ENCODE measurements at places on chromosomes 4 and X. TPM values are rescaled to one million over a fixed set of nuclear protein-coding genes. Genes with fewer than 3 reads are reported as not detected.

DNA sequence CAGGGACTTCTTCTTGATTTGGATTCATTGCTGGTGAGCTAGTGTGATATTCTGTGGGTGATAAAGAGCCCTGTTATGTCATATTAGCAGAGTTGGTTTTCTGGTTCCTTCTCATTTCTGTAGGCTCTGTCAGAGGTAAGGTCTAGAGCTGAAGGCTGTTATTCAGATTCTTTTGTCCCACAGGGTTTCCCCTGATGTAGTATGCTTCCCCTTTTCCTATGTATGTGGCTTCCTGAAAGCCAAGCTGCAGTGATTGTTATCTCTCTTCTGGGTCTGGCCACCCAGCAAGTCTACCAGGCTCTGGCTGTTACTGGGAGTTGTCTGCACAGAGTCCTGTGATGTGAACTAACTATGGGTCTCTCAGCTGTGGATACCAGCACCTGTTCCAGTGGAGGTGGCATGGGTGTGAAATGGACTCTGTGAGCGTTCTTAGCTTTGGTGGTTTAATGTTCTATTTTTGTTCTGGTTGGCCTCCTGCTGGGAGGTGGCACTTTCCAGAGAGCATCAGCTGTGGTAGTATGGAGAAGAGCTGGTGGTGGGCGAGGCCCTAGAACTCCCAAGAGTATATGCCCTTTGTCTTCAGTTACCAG, 373.7 kb downstream of the AR start:
- no peak for DNase-seq

TACC3 gene
- total RNA-seq: 6.3 TPM

DNA sequence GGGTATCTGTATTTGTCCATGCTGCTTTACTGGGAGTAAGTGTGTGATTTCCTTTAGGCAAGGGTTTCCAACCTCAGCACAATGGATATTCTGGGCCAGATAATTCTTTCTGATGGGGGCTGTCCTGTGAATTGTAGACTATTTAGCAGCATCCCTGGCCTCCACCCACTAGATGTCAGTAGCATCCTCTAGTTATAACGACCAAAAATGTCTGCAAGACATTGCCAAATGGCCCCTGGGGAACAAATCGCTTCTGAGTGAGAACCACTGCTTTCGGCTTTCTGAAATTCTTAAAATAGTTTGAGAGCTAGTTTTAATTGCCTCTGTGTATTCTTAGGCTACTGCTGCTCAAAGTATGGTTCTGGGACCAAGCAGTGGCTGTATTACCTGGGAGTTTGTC, 81.2 kb upstream of the GPM6B start:
- peak; percentile 32 for DNase-seq

DNA sequence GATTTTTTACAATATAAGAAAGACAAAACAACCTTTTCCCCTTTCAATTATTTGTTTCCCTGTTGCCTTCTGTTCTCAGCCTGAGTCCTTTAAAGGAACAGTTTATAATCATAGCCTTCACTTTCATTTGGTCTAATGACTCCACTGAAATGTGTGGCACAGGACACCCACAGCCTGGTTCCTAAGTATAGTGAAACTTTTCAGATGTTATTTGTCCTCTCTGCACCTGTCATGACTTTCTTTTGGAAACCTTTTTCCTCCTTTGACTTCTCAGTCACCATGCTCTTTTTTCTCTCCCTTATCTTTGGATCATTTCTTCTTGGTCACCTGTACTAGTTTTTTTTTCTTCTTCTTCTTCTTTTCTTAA, 237.8 kb upstream of the ANXA3 start:
- DNase-seq: no peak

DNA sequence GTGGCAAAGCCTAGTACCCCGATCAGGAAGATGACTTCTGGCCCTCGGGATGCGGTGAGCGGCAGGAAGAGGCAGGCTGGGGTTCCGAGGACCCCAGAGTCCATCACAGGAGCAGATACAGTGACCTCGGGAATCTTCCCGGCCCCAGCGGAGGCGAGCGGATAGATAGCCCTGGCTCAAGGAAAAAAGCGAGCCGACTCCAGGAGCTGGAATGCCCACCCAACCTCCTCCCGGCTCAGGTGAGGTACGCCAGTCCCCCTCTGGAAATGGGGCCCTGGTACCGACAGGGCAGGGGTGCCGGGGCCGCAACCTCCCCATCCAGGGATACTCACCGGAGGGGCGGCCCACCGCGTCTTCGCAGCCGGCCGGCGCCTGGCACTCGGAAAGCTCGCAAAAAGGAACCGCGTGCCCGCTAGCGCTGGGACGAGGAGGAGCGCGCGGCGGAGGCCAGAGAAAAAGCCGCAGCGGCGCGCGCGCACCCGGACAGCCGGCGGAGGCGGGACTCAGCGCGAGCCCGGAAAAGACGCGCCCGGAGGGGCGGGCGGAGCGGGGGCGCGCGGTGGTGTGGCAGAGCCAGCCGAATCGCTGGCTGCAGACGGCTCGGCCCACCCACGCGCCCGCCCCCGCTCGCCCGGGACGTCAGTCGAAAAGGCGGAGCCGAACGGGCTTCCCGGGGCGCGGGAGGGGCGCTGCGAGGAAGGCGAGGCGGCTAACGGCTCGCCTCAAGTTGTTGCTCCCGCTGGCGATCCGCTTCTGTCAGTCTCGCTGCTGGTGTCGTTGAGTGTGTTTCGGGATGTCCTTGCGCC, at the start of gene ACSL4:
TSS of gene ACSL4 (minus strand) at position 451 of the 806 bp plus-strand sequence. CDS start 49,894 bp downstream, outside the sequence.
- peak; percentile 91 for DNase-seq

SHROOM3 gene
- total RNA-seq: 10.0 TPM

CT83 gene
- not detected for total RNA-seq

GRCh38 chr4:6169239-6169638, 31.1 kb downstream of the JAKMIP1 start:
- DNase-seq: no peak

- DNase-seq: no peak
Observed at GRCh38 chrX:37993837-37994619, 12.3 kb upstream of the SYTL5 start.

ZCCHC13 gene
- total RNA-seq: not detected

CRLF2 gene
- 0.12 TPM for total RNA-seq

SLC6A8 gene
- 134 TPM for total RNA-seq

- no peak for DNase-seq
Observed at GRCh38 chrX:12709047-12709446, 82.2 kb upstream of the PRPS2 start.

DNA sequence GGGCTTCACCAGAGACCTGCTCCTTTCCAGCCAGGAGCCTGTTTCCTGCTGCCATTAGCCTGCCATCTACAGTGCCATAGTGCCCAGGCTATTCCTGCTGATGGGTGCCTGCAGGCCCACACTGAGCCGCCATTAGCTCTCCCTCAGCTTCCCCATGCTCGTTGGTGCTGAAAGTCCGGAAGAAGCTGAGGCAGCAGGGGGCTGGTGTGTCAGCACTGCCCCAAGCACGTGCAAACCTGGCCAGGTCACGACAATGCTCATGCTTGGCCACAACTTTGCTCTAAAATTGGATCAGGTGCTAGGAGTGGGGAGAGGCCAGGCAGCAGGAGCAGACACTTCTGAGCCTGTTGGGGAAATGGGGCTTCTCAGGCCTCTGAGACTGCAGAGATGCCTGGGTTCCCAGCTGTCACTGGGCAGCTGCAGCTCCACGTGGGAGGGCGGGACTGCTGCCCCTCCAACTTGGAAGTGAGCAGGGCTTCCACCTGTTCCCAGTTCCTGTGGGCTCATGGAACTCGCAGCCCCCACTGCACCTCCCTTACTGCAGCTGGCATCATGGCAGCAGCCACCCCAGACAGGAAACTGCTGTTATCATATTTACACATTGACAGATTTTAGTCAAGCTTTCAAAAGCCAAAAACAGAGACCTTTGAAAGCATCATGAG, 913.9 kb downstream of the FSTL5 start:
- no peak for DNase-seq

DNA sequence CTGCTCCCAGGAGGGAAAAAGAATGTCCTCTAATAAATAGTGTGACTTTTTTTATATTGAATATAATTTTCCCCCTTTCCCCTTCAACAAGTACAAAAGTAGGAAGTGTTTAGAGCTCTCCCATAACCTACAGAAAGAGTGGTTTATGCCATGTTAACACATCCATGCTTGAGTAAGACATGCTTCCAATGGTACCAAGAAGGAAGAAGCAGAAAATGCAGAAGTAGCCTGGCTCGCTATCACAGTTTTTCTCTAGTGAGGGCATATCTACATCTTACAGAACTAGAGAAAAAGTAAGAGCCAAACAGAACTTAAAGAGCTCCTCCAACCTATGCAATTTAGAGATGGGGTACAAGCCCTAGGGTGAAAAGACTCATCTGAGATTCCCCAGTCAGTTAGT, 82.5 kb downstream of the ARHGEF9 start:
- DNase-seq: no peak

GPR143 gene
- not detected for total RNA-seq

GRCh38 chrX:33218819-33219218, 7.5 kb upstream of the DMD start:
- DNase-seq: no peak

ZNF718 gene
- 4.0 TPM for total RNA-seq

DNA sequence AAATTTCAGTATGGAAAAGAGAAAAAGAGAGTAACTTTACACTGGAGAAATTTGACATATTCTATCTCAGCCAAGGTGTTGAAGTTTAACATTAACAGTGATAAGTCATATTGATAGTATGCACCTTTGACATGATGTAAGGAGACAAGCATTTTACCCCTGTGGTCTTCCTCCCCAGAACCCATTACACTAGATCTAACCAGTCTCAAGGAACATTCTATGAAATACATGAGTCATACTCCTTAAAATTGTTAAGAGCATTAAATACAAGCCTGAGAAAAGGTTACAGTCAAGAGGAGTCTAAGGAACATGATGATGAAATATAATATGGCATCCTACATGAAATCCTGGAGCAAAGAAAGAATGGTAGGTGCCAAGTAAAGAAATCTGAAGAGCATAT, 1151.3 kb upstream of the IGFBP7 start:
- no peak for DNase-seq

DNA sequence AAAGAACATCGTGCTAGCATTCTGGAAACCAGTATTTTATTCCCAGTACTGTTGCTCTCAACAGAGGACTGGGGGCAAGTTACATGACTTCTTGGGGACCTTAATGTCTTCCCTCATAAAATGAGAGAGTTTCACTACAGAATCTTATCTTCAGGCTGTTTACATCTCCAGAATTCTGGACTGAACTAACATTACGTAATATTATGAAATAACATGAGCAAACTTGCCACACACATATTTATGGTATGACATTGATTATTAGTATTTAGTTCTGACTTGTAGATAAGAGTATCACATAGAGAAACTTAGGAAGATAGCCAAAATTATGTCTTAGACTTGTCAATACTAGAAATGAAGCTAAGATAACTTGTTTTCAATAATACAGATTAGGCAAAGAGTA, 68.0 kb downstream of the NFKB1 start:
- no peak for DNase-seq

DNA sequence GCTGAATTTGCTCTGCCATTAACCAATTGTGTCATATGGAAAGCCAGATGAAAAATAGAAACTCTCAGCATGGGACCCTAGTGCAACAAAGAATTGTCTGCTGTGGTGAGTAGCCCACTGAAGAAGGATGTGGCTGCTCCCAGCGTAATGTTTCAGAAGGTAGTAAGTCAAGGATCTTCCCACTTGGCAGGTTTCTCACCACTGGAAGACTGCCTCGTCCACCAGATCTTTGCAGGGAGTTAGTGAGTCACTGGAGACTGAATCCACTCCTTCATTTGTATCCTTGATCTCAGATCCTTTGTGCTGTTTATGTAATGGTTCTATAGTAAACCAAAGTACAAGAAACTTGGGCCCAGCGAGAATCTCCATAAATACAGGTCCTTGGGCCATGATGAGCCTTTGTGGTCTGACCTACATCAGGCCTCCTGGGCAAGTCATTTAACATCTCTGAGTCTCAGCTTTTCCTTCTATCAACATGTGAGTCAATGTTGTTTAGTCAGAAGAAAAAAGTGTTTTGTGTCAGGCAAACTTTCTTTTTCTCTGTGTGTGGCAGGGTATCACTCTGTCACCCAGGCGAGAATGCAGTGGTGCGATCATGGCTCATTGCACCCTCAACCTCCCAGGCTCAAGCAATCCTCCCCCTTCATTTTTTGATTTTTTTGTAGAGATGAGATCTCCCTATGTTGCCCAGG, 78.0 kb upstream of the CCDC160 start:
- no peak for DNase-seq

DNA sequence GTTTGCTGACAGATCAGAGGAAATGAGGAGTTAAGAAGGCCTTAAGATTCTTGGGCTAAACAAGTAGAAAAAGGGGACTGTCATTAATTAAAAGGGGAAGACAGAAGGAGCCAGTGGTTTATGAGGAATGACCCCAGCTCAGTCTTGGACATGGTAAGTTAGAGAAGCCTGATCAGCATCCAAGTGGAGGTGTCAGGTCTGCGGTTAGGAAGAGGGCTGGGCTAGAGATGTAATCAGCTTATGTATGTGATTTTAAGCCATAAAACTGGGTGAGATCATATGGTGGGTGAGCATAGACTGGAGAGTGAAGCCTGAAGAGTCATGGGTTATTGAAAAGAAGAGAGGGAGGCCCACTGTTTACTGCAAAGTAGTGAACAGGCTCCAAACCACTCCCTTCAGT, 246.1 kb downstream of the NR3C2 start:
- no peak for DNase-seq

IL1RAPL1 gene
- total RNA-seq: 1.6 TPM

GRCh38 chr4:151314010-151314355, 11.4 kb downstream of the SH3D19 start:
- no peak for DNase-seq

RUFY3 gene
- 23.5 TPM for total RNA-seq

DNA sequence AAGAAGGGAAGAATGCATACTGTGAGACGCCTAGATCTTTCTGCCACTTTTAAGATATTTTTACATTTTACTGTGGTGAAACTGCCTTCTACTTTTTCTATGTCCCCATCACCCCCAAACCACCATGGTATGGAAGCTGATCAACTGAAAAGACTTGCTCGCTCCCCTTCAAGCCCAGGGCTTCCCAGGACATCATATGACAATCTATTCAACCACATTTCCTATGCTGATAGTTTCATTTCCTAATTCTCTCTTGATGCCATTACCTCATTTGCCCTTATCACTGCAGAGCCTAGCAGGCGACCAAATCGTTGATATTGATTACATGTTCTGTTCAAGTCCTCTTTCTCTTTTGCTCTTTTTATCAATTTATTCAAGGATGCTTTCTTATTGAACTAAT, 40.1 kb upstream of the KLHL34 start:
- DNase-seq: no peak

GRCh38 chrX:40912576-40912975, 172.7 kb upstream of the USP9X start:
- DNase-seq: no peak

GRCh38 chr4:76279462-76279861, 27.1 kb upstream of the STBD1 start:
- DNase-seq: no peak

- no peak for DNase-seq
Observed at GRCh38 chrX:8044947-8045346, 117.7 kb upstream of the PNPLA4 start.

DNA sequence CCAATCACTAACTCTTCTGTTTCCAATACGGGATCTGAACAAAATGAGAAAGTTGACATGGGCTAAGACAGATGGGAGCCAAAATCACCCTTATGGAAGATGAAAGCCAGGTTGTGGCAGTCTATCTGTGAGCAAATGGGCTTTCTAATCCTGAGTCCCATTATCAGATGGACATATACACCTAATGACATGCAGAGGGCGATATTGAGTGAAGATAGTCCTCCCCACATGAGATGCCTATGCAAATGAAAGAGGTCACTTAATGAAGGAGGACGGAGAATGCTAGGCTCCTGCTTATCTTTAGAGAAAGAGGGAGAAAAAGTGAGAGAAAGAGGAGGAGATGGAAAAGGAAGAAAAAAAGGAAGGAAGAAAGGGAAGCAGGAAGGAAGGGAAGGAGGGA, 547.5 kb downstream of the NLGN4X start:
- DNase-seq: no peak

- DNase-seq: no peak
Observed at GRCh38 chrX:46707274-46707965, 51.5 kb downstream of the SLC9A7 start.

CT55 gene
- total RNA-seq: not detected

HDAC8 gene
- 14.6 TPM for total RNA-seq
